Progenitor cell of endocrine pancreas (in vitro differentiated cells): ENCODE measurements at places on chromosomes 3 and 15. TPM values are rescaled to one million over a fixed set of nuclear protein-coding genes. Genes with fewer than 3 reads are reported as not detected.

Gene LOXL1
- total RNA-seq, result 17.1 and 17.4 TPM in 2 replicates

Gene TMOD3
- total RNA-seq, result 37.4 and 40.0 TPM in 2 replicates

Gene EFCC1
- total RNA-seq, result 0.60 TPM in 2 replicates

GRCh38 chr3:124257336-124257864, 265.5 kb upstream of the ROPN1 start:
- H3K4me1 ChIP-seq, result peaks cover 27% of the 10 kb centered on the region
- H3K4me3 ChIP-seq, result no peak overlapping the region
- H3K36me3 ChIP-seq, result no peaks in the 10 kb centered on the region
- no peak for DNase-seq
